ENCODE measurements at places on chromosomes 2 and 18.
A peak's percentile ranks its signal among the peaks of the same experiment; 100 is the strongest.

DNA sequence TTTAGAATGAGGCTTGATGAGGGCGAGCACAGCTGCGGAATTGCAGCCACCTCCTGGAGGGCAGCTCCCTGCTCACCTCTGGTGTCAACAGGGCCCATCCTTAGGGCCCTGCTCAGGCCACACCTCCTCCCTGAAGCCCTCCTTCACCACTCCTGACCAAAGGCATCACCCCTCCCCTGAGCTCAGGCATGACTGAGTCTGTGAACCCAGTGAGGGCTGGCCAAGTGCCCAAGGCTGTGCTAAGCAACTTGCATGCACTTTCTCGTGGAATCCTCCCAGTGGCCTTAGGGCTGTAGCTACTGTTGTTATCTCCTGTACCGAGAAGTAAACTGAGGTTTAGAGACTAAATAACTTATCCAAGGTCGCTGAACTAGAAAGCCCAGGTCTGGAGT lies 101.7 kb downstream of the KLHL29 start:
- peak; percentile 7 for DNase-seq

DNA sequence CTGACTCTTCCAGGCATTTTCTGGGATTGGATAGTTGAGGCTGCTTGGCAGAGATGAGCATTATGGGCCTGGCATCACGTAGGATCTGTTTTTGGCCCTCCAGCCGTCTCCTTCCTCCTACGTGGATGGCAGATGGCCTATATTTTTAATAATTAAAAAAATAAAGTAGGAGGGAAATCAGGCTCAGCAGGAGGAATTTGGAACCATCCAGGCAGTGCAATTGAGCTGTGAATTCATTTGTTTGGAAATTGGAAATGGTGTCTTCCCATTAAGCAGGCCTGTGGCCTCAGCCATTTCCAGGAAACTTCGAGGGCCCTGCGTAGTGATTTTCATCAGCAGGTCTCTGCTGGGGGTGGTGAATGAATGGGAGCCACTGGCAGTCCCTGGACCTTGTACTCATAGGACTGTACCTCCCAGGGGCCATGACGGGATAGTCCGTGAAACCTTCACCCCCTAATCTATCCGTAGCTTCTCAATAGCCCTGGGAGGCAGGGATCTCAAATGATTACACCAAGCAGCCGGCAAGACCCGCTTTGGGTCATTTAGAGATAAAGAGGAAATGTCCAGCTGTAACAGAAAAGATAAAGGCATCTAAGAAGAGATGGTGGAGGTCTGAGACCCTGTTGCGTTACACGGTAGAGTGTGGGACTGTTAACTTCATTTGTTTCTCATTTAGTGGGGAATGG lies 73.1 kb upstream of the TNP1 start:
- DNase-seq: no peak

GRCh38 chr2:1773883-1774282 lies 29.6 kb upstream of the PXDN start:
- peak; percentile 53 for DNase-seq

- DNase-seq: peak; percentile 71
These were observed 12.4 kb downstream of the IL1F10 start for GRCh38 chr2:113080134-113080533.

- no peak for DNase-seq
These were observed 722.6 kb downstream of the METTL4 start for GRCh38 chr18:1848716-1849115.

- no peak for DNase-seq
These were observed 299.3 kb downstream of the CELF4 start for GRCh38 chr18:37266290-37266689.

DNA sequence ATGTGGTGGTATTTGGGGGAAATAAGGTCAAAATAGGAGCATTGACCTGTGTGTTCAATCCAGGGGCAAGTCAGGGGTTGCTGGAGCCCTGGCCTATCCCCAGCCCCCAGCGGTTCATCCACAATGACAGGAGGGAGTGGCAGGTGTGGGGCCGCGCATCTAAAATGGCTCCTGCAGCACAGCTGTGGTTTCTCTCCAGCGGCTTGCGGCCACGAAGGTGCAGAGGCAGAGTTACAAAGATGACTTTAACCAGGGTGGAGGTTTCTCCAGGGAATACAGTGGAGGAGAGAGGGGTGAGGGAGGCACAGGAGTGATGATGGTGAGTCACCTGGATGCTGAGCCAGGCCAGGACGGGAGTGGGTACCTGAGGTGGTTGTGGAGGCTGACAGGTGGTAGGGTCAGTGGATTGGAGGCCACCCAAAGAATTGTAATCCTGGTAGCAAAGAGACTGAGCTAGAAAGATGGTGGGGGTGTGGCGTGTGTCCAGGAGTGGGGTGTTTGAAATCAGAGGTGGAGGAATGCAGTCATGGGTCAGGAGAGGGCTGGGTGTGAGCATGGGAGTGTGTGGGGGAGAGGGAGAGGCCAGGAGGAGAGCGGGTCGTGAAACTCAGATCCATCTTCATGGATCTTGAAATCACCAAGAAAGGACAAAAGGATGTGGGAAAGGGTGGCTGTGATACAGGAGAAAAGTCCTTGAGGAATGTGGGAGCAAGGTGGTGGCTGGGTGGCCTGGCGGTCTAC lies 83.2 kb downstream of the CTIF start:
- no peak for DNase-seq

DNA sequence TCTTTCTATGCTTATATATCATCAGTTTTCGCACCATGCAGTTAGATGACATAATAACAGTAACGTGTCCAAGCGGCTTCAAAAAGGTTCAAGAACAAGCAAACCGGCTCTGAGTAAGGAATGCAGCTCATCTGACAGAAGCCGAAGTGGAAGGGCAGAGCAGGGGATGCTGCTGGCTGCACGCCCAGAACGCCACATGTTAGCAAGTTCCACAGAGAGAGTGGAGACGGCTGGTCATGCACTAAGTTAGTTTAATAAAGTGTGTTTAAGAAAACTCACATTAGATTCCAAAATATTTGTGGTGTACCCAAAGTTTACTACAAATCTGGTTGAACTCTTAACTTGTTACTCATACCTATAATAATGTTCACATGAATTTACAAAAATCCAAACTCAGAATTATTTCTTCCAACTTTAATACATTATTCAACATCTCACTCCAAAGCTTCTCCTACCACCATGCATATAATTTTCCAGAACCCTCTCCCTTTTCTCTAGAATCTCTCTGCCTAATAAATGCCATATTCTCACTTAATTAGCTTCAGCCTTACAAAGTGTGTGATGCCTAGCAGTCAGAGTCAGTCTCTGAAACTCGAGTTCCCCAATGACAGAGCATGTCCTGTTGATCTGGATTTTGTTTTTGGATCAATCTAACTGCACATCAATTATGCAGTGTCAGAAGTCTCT lies 170.0 kb downstream of the DNAH7 start:
- no peak for DNase-seq

GRCh38 chr18:79010802-79011201 lies 31.2 kb downstream of the SALL3 start:
- DNase-seq: no peak

DNA sequence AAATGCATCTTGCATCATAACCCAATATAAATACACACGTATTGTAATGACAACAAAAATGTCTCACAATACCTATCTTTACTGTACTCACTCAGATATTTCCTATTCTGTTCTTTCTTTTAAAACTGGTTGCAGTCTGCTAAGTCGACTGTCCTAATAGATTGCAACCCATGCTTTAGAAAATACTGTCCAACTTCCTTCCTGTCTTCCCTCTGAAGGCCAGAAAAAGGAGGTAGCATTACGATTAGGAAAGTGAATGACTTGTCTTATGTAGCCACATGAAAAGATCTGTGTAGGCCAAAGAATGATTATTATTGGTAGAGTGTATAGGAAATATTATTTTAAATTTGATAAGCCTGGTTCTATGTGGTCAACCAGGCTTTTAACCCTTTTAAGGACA lies 134.1 kb downstream of the FAM210A start:
- no peak for DNase-seq

DNA sequence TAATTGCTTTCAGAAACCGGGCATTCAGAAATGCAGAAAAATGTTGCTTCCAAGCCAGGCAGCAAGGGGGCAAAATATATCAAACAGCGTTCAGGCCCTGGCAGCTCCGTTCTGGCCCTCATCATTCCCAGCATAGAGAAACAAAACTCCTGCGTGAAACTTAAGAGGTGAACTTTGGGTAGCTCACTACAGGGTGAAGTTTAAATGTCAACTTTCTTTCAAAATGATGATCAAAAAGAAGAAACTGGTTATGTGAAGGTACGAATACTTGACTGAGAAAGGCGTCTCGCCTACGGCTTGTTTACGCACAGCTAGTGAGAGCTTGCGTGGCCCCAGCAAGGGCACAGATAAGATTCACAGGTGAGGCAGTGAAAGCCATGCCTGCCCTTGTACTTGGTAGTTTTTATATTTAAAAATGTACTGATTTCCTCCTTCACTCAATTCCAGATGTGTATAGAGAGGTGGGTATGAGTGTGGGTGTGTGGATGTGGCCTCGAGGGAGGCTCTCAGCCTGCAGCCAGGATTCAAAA lies 127.5 kb downstream of the NFATC1 start:
- no peak for DNase-seq

GRCh38 chr2:231387904-231388724 lies 7.4 kb upstream of the B3GNT7 start:
- DNase-seq: peak; percentile 29

GRCh38 chr2:191479680-191480023 lies 198.3 kb upstream of the NABP1 start:
- no peak for DNase-seq

DNA sequence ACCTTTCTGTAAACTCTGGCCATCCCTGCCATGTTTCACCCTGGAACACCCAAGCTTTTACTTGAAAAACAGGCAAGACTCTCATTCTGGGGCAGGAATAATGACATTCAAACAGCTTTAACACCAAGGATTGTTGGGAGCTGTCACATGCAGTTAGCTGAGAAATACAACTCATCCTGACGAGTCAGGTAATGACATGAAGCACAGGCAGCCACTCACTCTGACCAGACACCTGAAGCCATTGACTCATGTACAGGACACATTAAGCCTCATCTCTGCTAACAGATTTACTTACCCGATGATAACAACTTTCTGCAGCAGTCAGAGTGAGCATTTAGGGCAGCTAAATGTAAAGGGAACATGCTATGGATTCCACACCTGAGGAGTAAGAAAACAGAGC lies 163.1 kb upstream of the PGAP1 start:
- peak; percentile 5 for DNase-seq

GRCh38 chr18:48868468-48869466 lies 82.0 kb downstream of the SMAD7 start:
- peak; percentile 24 for DNase-seq

DNA sequence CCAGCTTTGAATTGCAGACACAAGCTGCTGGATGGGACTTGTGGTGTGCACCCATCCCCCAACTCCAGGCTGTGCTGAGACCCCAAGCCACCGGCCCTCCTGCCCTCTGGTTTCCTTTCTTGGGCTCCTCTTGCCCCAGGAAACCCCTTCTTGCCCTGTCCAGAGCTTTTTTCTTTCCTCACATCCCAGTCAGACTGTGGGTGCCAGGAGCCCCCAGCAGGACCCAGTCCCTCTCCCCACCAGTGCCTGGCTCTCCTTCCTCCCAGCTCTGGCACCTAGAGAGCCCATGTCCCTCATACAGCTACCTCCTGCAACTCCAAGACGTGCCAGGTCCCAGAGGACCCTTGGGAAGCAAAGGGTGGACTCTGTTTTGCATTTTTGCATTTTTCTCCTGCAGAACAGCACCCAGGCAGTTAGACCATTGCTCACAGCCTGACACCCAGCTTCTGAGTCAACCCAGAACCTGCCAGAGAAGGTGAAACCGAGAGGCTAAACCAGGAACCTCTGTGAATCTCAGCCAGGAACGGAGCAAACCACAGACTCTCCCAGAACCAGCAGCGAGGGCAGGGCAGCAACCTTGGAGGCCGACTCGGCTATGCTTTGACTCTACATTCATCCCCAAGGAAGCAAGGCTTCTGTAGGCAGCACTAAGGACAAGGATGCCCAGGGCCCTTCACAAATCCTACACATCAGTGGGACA lies 221.1 kb downstream of the ANAPC1 start:
- DNase-seq: no peak

DNA sequence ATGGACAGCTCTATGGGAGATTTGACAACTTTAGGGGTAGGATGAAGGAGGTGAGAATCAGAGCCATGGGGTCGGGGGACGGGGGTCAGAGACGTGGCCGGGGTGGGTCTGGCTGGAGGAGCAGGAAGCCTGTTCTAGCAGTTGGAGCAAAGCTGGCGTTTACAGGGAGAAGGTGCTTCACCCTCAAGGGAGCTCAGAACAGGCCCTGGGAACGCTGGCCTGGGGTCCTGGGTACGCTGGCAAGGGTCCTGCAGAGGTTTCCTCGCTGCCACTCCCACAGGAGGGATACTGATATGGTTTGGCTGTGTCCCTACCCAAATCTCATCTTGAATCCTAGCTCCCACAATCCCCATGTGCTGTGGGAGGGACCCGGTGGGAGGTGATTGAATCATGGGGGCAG lies 205.0 kb upstream of the ARL4C start:
- DNase-seq: no peak

- peak; percentile 42 for DNase-seq
These were observed 43.2 kb downstream of the MRPS9 start for GRCh38 chr2:105081006-105081601.

- no peak for DNase-seq
These were observed 24.0 kb upstream of the SIGLEC15 start for GRCh38 chr18:45801416-45802004.

DNA sequence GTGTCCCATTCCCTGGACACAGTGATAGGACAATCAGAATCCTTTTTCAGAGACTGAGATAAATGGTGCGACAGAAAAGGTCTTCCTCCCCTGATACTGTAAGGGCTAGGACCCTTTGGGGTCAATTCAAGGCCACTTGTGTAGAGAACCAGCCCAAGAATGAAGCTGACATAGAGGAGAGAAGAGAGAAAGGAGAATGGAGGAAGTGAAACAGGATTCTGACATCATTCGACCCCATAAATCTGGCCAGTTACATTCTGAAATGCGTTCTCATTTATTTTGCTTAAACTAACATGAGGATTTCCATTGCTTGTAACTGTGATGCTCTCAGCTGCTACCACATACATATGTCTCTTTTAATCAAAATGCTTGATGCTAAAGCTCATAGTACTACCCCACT lies 148.1 kb downstream of the TMEM163 start:
- no peak for DNase-seq

DNA sequence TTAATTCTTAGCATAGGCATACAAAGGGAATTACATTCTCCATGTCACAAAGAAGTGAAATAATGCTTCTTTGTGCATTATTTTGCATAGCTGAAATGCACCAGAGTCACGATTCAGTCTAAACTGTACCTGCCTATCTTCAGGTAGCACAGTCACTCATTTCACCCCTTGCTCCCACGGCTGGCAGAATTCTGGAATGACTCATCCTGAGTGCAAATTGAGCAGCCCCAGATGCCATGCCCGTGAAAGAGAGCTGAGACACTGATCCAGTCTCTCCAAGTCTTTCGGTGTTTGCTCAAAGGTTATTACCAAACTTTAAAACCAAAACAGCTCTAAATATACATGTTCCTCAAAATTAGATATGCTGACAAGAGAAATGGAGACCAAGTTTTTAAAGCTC lies 168.3 kb upstream of the POU3F3 start:
- DNase-seq: no peak

- no peak for DNase-seq
These were observed 3.5 kb downstream of the WDR54 start for GRCh38 chr2:74424995-74425406.

DNA sequence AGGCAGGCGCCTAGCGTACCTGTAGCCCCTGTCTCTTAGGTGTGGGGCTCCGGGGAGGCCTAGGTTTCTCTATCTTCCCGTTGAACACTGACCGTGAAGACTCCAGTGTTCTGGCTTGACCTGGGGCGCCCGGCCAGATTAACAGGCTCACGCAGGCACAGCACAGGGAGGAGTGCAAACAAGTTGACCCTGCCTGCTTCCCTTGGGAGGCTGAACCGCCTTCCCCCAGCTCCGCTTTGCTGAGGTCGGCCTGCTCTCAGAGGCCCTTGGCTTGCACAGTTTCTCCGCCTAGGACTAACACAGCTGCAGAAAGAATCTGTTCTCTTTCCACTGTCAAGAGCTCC lies 567 bp downstream of the PCYOX1 start:
- no peak for DNase-seq

Data from trophoblast cell (in vitro differentiated cells and primary cell).